ENCODE measurements at places on chromosomes 6 and 20. TPM values are rescaled to one million over a fixed set of nuclear protein-coding genes. Genes with fewer than 3 reads are reported as not detected.

The PAX1 gene
- not detected for total RNA-seq

The TCP11 gene
- total RNA-seq, result 0.63 TPM

The BIRC7 gene
- total RNA-seq, result not detected

The ABHD16B gene
- total RNA-seq, result not detected

The APOBEC2 gene
- not detected for total RNA-seq

The CSTF1 gene
- 31.0 TPM for total RNA-seq

The ID4 gene
- 82.0 TPM for total RNA-seq

The PPP1R18 gene
- 37.2 TPM for total RNA-seq

The C6orf15 gene
- not detected for total RNA-seq

The DEK gene
- 138 TPM for total RNA-seq

The IL17A gene
- total RNA-seq, result not detected

The TINAG gene
- total RNA-seq, result not detected

The SAMD5 gene
- 22.5 TPM for total RNA-seq

The OR2J3 gene
- not detected for total RNA-seq

The BPIFA1 gene
- total RNA-seq, result not detected

The FLRT3 gene
- 21.9 TPM for total RNA-seq

The GNL1 gene
- 48.5 TPM for total RNA-seq

Measured in parietal lobe (tissue), 2 donors.